Germinal center (tissue), 1 donor: ENCODE measurements at places on chromosomes 2 and 18.

DNA sequence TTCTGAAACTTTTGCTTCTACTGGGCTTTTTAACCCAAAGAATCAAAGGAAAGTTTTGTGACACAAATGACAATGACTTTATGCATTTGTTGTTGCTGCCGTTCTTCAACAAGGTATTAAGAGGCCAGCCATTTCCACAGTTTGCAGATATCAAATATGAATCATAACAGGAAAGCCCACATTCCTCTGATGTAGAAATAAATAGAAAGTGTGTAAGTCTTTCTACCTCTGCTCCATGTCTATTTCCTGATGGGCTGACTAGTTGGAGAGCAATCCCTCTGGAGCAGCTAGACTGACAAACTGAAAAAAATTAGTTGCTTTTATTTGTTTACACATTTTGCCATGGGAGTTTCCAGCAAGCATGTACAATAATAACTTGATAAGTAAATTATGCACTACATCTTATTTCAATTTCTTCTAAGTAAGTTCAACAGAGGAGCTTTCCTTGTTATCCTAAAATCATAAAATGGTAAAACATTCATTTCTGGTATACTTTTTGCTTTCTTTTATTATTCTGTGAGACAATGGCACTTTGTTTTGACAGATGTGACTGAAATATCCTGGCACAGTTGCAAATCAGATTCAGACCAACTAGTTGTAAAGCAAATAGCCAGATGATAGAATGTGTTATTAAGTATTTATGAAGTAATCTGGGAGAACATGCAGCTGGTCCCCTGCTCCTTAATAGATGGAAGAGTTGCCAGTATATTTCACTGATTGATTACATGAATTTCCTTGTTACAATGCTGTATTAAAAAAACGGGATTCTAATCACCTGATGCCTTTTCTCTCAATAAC, 266.7 kb downstream of the METTL4 start:
- DNase-seq: no peak

DNA sequence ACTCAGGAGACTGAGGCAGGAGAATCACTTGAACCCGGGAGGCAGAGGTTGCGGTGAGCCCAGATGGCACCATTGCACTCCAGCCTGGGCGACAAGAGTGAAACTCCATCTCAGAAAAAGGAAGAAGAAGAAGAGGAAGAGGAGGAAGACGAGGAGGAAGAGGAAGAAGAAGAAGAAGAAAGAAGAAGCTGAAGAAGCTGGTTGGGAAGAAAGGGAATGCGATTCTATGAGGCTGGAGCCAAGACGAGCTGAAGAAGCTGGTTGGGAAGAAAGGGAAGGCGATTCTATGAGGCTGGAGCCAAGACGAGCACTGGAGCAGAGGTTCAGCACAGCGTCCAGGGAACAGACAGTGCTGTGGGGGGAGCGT, 30.3 kb upstream of the TAF1B start:
- DNase-seq: no peak

DNA sequence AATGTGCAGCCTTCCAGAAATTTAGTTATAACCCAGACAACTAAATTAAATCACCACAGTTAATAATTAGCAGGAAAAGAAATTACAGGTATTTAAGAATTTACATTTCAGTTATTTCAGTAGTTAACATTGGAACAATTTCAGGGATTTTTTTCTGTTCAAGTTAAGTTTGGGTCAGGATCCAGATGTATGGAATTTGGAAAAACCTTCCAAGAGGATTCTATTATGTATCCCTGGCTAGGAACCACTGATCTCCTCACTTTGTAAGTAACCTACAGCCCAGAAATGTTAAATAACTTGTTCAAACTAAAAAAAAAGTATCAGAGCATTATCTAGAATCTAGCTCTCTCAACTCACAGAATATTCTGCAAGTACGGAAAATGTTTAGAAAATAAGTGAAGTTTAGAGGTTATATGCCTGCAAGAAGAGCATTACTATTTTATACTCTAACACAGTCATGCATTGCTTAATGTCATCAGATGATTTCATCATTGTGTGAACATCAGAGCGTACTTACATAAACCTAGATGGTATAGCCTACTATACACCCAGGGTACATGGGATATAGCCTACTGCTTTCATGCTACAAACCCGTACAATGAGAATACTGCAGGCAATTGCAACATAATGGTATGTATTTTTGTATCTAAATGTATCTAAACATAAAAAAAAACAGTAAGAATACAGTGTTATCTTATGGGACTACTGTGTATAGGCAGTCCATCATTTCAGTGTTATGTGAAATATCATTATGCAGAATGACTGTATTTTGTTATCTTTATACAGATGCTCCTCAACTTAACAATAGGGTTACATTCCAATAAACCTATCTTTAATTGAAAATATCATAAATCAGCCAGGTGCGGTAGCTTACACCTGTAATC, 6.1 kb downstream of the NCKAP1 start:
- DNase-seq: no peak

DNA sequence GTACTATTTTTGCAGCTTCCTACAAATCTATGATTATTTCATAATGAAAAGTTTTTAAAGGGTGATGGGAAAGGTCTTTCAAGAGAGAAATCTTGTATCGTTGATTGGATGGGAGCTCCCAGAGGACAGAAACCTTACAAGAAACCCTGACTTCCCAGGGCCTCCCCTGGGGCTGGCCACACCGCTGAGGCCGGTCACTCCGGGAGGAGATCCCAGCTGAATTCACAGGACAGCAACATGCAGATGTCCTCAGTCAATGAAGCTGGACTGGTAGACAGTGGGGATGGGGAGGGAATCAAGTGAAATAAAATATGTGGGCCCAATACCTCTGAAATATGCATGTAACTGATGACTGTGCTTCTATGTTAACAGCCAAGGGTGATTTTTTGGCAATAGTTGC, 135.6 kb downstream of the TFCP2L1 start:
- DNase-seq: no peak

- DNase-seq: no peak
Measured at GRCh38 chr2:42503291-42503690, 9.5 kb upstream of the KCNG3 start.

GRCh38 chr2:133333181-133333580, 235.1 kb downstream of the NCKAP5 start:
- DNase-seq: no peak

- DNase-seq: no peak
Measured at GRCh38 chr2:55160422-55160821, 71.7 kb downstream of the CLHC1 start.

- no peak for DNase-seq
Measured at GRCh38 chr18:35581898-35582641, 530 bp downstream of the GALNT1 start.

GRCh38 chr2:220496513-220496912, 869.1 kb downstream of the SLC4A3 start:
- DNase-seq: no peak

DNA sequence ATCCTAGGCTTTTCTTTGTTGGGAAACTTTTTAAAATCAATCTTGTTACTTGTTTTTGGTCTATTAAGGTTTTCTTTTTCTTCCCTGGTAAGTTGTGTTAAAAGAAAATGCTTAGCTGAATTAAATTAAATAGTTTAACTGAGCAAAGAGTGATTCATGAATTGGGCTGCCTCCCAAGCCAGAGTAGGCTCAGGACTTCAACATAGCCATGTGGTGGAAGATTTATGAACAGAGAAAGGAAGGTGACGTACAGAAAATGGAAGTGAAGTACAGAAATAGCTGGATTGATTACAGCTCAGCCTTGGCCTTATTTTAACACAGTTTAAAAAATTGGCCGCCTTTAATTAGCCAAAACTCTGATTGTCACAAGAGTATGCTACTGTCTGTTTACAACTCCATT, 27.9 kb upstream of the GALNT5 start:
- no peak for DNase-seq

DNA sequence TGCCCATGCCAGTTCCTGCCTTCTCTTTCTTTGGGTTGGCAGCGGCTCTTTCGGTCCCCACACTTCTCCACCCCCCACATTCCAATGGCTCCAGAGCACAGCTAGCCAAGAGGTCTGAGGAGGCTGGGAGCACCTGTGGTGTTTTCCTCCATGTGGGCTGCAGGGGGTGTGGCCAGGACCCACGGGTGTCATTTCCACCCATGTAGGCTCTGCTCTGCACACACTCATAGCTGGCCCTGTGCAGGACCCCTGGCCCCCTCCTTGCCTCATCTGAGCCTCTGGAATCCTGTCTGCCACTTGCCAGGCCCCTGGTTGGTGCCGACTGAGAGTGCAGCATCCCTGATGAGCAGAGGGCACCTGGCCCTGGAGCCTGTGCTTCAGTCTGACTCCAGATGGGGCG, 46.3 kb downstream of the DYSF start:
- no peak for DNase-seq
